ENCODE measurements at places on chromosomes 1 and 21. TPM values are rescaled to one million over a fixed set of nuclear protein-coding genes. Genes with fewer than 3 reads are reported as not detected.

GUCA2B gene
- 1.0 TPM for total RNA-seq

- no peak overlapping the region for H3K27ac ChIP-seq
- no peaks in the 10 kb centered on the region for H3K36me3 ChIP-seq
- no peak overlapping the region for H3K4me3 ChIP-seq
- peaks cover 5% of the 10 kb centered on the region for H3K4me1 ChIP-seq
- DNase-seq = no peak
Observed at GRCh38 chr1:26320896-26321295, 3.1 kb downstream of the CD52 start.

AKR7A3 gene
- total RNA-seq = 0.17 TPM

GRCh38 chr1:160713161-160713560, 1.5 kb upstream of the CD48 start:
- no peaks in the 10 kb centered on the region for H3K27me3 ChIP-seq
- H3K4me1 ChIP-seq = no peaks in the 10 kb centered on the region
- H3K27ac ChIP-seq = no peak overlapping the region
- no peak overlapping the region for H3K4me3 ChIP-seq
- no peak for DNase-seq

HEYL gene
- 0.78 TPM for total RNA-seq

DNA sequence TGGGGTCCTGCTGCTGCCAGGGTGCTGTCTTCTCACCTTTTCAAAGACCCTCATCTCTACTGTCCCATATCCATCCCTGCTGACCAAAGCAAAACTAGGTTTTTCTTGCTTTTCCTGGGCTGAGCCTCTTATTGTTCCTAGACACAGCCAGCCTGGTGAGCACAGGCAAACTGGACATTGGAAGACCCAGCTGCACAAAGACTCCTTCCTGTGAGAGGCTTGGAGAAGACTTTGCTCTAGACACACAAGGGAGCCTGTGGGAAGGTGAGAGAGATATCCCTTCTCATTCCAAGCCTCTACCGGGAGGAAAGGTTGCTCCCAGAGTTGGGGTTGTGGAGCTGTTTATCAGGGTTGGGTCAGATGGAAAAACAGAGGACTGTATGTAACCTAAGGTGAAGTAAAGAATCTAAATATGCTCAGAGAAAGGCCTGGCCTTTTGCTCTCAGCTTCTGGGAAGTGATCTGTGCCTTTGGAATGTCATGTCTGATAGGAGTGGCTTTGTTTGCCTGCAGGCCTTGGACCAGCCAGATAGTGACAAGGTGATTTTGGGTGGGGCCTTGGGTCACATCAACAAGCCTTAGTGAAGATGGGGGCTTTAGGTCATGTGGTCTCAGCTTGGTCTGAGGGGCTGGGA, 87.6 kb upstream of the RUNX1 start:
- no peaks in the 10 kb centered on the region for H3K27me3 ChIP-seq
- no peaks in the 10 kb centered on the region for H3K4me1 ChIP-seq
- no peak overlapping the region for H3K27ac ChIP-seq
- no peaks in the 10 kb centered on the region for H3K36me3 ChIP-seq
- no peak overlapping the region for H3K4me3 ChIP-seq

GRCh38 chr1:64046243-64046642, 157.2 kb upstream of the UBE2U start:
- H3K27me3 ChIP-seq = no peaks in the 10 kb centered on the region
- H3K4me3 ChIP-seq = no peak overlapping the region
- H3K4me1 ChIP-seq = peaks cover 23% of the 10 kb centered on the region

HSD3B2 gene
- total RNA-seq = not detected

DNA sequence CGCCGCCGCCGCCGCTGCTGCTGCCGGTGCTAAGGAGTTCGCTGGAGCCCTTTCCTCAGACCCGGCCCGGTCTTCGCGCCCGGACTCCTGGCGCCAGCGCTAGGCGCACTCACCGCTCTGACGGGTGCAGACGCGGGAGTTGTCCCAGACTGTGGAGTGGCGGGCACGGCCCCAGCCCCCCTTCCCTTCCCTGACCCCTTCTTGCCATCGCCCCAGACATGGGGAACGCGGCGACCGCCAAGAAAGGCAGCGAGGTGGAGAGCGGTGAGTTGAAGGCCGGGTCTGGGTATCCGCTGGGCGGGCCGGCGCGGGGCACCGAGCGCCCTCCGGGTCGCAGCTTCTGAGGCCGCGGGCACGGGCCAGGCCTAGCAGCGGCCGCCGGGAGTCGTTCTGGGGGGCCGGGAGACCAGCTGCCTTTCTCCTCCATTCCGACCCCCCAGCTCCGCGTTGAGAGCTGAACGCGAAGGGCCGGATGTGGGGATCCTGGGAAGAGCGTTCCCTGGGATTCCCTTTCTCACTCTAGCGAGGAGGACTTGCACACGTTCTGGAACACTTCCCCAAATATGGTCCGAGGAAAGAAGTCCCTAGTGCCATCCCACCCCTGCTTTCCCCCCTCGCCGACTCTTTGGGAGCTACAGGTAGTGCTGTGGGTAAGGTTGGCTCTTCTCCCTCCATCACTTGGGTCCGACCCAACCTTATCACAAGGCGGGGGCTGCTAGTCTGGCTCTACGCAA, 65.8 kb upstream of the PRKACB start:
- DNase-seq = no peak
- no peaks in the 10 kb centered on the region for H3K36me3 ChIP-seq
- H3K4me1 ChIP-seq = peaks cover 14% of the 10 kb centered on the region
- H3K27me3 ChIP-seq = no peaks in the 10 kb centered on the region

DNA sequence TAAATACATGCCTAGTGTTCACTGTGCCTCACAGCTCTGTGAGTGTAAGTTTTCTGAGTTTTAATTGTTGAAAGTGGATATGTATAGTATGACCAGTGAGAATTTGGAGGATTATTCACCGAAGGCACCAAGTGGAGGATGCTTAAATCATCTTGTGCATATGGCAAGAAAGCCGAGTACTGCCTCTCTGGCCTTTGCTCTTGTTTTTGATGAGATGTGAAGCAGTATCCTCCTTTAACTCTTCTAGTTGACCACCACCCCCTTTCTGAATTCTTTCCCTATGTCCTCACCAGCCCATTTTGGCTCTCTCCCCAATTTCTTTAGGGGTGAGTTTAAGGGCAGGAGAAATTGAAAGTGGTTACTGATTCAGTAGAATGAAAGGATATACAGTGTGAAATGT, 130.4 kb downstream of the SYT2 start:
- DNase-seq = no peak

DNA sequence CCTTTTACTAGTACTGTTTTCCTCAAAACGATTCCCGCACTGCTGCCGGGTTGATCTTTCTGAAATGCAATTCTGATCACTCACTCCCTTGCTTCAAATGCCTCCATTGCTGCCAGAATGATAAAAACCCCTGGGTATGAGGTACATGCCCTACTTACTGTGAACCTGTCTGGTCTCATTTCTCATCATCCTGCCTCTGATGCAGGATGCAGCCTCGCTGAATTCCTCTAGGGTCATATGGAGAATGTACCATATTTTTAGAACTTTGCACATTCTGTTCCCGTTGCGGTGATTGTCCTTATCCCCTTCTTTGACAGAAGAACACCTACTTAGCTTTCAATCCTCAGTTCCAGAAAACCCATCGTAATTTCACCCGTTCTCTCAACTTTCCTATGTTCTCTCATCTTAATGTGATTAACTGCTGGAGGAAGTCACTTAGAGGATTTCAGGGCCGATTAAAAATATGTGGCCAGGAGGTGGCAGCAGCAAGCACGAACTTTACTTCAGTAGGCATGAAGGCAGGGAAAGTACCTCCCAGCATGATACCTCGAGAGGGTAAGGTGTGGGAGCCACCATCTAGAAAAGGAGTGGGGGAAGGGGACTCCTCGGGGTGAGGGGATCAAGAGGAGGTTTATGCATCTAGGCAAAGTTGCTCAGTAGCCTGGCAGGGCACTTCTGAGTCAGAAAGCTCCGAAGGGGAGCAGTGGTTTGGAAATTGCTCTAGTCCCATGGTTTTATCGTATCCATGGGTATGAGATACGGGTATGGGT, 361.5 kb upstream of the ZP4 start:
- no peaks in the 10 kb centered on the region for H3K36me3 ChIP-seq
- H3K27ac ChIP-seq = no peak overlapping the region
- H3K27me3 ChIP-seq = no peaks in the 10 kb centered on the region

DNA sequence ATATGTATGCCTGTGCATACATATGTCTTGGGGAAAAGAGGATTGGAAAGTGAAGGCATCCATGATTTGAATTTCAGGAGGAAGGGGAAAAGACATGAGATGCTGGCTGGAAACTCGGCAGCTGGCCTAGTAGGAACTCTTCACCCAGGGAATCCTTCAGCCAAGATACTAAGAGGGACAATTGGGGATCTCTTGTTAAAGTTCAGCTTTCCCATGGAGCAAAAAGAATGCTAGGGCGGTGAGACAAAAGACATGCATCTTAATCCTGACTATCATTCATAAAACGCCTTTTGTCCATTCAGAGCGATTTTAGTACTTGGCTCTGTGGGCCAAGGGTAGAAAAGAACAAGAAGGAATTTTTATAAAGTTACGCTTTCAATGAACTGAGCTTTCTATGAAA, 20.5 kb downstream of the PDPN start:
- no peak overlapping the region for H3K27ac ChIP-seq
- H3K4me3 ChIP-seq = no peak overlapping the region
- no peaks in the 10 kb centered on the region for H3K27me3 ChIP-seq
- no peaks in the 10 kb centered on the region for H3K36me3 ChIP-seq
- no peak for DNase-seq

DNA sequence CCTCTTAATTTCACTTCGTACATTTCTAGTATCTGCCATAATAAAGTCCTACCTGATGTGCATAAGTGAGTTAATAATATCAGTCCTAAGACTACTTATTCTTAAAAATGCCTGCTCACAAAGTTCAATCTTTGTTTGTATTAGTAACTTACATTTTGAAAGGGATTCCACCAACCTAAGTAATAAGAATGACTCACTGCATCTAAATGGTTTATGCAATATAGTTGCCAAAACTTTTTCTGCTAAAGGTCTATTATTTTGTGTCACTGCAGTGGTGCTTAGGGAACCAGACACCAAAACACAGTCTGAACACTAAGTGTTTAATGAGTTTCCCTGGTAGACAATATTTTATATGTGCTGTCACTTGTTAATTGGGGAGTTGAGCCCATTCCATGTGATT, 1.8 kb downstream of the ZNF669 start:
- no peak overlapping the region for H3K4me3 ChIP-seq
- H3K4me1 ChIP-seq = peaks cover 12% of the 10 kb centered on the region
- no peak for DNase-seq
- H3K27ac ChIP-seq = no peak overlapping the region
- H3K36me3 ChIP-seq = peaks cover 51% of the 10 kb centered on the region

- no peak overlapping the region for H3K27ac ChIP-seq
- H3K27me3 ChIP-seq = no peaks in the 10 kb centered on the region
- no peaks in the 10 kb centered on the region for H3K36me3 ChIP-seq
- H3K4me3 ChIP-seq = no peak overlapping the region
- DNase-seq = no peak
Observed at GRCh38 chr21:28263974-28264373, 728.7 kb downstream of the LTN1 start.

- no peaks in the 10 kb centered on the region for H3K27me3 ChIP-seq
- H3K36me3 ChIP-seq = no peaks in the 10 kb centered on the region
- H3K4me3 ChIP-seq = no peak overlapping the region
- DNase-seq = no peak
Observed at GRCh38 chr1:114330451-114330983, 176.8 kb upstream of the SYT6 start.

LSS gene
- 31.1 TPM for total RNA-seq
